ENCODE measurements at places on chromosomes 2 and 18.
A peak's percentile ranks its signal among the peaks of the same experiment; 100 is the strongest.

DNA sequence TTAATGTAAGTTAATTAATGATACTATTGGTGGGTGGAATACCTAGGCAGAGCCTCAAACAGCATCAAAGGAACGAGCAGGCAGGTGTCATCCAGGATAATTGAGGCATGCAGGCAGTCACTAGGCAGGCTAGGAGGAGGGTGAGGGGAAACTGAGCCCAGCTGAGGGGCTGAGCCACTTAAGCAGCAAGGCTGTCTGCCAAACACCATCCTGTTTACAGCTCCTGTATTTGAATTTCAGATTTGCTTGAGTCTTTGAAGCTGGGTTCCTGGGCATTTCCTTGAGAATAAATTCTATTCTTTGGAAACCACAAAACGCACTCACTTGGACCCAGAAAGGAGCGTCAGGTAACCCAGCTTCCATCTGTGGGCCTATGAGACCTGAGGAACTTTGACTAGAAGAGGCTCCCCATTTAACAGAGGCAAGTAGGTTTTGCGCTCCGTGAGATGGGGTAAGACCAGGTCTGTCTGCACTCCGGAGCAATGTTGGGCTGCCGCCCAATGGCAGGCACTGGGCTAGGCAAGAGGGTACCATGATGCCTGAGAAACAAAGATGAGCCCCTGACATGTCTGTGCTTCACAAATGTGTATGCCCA is 2.0 kb downstream of the EDAR start:
- DNase-seq, result no peak

DNA sequence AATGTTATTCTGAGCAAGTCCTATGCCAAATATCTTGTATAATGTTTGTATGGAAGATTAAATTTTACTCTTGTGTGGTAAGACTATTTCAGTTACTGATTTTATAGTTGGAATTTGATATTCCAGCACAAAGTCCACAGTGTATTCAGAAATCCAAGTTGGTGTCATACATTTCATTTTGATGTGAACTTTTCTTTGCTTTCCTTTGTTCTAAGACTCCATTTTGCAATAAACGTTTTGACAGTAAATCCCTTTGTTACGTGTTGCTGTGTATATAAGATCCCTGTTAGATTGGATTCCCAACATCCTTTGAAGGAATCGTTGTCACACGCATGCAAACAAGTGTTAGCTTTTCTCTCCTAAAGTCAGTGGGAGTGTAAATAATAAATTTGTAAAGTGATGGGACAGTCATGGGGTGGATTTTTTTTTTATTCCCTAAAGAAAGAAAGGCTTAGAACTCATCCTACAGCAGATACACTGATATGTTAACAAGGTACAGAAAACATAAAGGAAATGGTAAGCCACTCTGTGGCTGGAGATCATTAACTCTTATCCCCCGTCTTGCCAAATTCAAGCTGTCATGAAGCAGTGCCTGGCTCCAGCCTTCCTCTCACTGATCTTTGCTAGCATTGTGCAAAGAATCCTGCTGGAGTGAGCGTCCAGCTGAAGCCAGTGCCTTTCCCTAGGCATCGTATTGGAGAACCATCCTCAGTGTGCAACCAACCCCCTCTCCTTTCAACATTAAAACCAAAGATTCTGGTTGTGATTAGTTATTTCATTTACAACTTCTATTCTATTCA is 127.6 kb upstream of the CDCA7 start:
- DNase-seq, result no peak

DNA sequence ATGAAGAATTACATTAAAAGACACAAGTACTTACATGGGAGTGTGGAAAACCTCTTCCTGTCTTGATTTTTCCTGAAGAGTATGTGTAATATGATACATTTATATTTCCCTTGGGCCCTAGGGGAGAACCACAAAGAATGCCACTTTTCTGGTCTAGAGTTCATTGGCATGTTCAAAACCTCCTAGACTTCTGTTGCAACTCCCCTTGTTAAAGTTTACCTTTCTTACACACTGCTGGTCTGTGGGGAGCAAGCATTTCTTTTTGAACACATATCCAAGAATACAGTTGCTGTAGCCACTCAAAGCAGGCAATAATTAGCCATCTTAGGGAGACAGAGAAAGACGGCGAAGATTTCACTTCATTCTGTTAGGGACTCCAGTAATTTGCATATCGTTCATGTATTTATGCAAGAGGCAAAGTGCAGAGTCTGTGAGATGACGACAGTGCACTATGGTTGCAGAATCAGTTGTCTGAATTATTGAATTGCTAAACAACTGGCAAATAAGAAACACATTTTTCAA is 103.5 kb downstream of the NOL4 start:
- DNase-seq, result peak; percentile 1

DNA sequence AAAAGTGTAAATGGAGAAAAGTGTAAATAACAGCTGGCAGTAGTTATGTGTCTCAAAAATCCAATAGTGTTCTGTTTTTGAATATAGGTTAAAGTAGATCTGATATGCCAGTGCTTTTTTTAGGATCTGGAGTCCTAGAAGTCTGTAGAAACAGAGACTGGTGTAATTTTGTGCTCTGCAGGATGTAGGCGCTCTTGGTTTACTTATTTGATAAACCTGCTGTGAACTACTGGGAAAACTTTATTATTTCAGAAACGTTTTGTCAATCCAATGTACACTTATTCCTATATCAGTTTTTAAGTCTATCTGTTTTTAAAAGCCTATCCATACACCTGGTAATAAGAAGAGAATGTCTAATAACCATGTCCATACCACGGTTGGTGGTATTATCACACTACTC is 530.8 kb upstream of the ZNF804A start:
- no peak for DNase-seq

- no peak for DNase-seq
These were observed 39.7 kb downstream of the TMEM177 start for GRCh38 chr2:119718501-119719260.

- DNase-seq, result no peak
These were observed 12.4 kb upstream of the ADCYAP1 start for GRCh38 chr18:892316-892715.

DNA sequence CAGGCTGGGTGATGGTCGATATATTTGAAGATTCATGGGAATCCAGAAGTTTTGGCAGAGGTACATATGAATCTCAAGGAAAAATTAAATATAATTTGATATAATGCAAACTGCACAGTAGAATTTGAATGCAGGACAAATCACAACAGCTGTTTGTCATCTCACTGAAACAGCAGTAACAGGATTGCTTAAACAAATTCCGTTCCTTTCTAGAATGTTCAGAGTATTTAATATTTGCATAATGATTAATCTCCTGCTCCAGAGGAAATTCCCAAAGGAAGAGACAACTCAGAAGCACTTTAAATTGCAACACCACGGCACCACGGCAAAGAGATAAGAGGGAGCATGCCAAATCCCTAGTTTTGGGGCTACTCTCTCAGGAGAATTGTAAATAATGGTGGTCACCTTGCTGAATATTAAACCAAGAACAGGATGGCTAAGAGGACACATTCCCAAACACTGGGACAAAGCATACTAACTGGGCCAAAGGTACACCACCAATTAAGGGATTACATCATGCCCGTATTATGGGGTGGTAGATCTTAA is 67.8 kb upstream of the MAP4K3 start:
- no peak for DNase-seq

DNA sequence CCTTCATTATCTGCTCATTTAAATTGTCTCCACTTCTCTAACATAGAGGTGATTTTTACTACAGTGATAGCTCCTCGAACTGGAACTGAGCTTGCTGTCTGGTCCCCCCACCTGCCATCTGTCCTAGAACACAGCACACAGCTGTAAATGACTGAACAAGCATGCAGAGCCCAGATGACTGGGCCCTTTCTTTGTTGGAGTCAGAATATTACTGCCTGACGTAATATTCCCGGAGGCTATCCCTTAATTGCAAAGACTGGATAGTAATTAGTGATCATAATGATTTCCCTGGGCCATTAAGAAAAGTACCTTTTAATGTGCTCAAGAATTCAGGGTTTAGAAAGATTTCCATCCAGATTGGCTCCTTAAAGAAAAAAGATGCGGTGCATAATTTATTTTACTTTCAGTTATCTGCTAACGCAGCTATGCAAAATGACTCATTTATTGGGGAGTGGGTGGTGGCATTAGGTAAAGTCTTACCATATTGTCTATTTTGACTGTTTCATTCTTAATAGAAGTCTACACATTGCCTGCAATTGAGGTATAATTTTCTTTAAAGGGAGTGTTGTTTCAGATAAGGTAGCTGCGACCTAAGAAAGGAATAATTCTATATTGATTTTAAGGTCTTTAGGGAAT is 84.4 kb downstream of the MAP4K4 start:
- no peak for DNase-seq

DNA sequence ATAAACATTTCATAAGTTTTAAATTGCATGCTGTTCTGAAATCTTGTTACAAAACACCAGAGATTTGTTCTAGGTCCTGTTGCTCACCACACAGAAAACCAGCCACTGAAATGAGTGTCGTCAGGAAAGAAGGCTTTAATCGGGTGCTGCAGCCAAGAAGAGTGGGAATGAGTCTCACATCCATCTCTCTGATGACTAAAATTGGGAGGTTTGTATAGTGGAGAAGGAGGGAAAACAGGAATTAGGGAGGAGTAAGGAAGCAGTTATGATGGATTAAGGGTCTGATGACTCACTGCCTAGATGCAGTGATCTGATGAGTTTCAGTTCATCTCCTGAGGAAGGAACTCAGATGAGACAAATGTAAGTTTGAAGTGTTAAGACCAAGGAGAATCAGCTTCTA is 42.1 kb upstream of the GPR39 start:
- DNase-seq, result no peak

- no peak for DNase-seq
These were observed 182.4 kb upstream of the TMEFF2 start for GRCh38 chr2:192377173-192377572.

DNA sequence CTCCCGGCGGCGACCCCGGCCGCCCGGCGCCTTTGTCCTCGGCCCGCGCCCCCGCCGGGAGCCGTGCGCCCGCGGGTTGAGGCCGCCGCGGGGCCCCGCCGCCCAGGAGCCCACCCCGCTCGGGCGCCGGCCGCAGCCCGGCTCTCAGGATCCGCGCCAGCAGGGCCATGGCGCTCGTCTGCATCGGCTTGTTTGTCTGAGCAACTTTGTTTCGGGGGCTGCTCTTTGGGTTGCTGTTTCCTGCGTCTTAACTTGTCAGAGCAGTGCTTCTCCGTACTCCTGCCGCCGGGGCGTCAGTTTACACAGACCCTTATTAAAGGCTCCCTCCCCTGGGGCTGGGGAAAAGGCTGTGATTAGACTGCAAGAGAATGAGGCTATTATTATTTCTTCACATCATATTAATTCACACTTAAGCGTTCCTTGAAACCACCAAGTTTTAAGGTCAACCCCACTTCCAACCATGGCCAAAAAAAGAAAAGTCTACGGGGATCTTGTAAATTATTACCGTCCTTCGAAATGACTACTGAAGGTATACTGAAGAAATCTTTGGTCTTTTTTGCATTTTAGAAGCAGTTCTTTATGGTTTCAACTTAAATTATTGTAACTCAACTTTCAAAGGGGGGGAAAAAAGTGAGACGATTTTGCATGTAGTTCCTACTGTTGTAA is at the start of gene CYP27C1:
Gene CYP27C1 (minus strand): TSS at position 198 of the 666 bp plus-strand sequence. CDS start 29 bp downstream, at position 169.
- peak; percentile 64 for DNase-seq

DNA sequence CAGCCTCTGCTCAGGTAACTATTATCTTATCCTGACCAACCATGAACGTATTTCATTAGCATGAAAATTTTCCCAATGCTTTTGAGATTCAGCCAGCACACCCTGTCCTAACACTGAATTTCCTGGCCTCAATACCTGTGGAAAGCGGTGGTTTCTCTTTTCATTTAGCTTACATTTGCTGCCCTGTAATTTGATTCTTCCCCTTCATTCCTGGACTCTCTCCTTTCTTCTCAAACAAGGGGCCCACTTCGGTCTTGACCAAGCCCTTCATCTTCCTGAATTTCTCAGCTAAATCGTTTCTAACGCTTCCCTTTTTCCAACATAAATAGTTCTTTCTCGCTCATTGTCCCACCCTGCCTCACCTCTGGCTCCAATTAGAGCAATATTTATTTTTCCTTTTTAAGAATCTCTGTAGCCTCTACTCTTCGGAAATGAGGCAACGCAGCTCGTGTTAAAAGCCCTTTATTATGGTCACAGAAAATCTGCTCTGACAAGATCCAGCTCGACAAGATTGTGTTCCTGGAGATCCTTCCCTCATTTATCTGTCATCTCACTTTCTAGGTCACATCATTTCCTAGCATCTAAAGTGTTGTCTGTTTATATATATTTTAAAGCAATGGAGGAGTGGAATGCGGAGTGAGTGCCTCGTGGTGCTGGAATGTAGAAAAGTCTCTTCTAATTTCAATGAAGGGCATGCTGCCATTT is 49.5 kb upstream of the BCL11A start:
- peak; percentile 10 for DNase-seq

DNA sequence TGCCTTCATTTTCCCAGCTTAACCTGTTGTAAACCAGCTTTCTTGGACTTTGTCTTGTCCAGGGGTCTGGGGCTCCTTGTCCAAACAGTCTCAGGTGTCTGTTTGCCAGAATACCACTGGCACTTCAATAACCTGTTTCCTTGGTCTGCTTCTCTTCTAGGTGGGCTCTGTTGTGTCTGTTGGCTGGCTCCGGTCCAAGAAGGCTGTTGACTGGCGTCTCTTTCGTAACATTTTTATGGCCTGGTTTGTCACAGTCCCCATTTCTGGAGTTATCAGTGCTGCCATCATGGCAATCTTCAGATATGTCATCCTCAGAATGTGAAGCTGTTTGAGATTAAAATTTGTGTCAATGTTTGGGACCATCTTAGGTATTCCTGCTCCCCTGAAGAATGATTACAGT is 17.0 kb downstream of the SLC20A1 start:
- no peak for DNase-seq

DNA sequence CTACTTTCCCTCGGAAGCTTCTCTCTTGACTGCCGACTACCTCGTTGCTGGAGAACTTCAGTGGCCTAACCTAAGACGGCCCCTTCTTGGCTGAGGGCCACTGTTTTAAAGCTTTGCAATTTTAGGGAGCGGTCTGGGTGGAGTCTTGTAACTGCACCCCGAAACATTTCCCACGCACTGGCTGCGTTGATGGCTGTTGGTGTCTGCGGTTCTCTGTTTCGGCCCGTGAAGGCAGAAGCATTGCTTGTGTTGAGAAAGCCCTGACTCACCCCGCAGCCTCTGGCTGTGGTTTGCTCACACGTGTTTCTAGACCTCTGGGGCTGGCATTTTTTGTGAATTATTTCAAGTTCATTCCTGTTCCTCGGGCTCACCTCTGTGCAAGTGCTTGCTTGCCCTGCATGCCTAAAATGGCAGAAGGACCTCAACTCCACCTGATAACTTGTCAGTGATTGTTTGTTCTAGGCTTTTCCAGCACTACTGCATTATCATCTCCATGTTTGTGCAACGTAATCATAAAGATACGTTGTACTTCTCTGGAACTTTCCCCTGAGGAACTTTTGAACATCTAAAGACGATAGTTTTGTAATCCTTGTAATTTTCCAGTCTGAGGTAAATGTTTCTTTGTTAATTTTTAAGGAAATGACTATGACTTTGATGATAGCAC is 94.2 kb upstream of the DLX2 start:
- DNase-seq, result no peak

GRCh38 chr2:28567061-28567471 is 71.2 kb downstream of the PLB1 start:
- DNase-seq, result no peak

DNA sequence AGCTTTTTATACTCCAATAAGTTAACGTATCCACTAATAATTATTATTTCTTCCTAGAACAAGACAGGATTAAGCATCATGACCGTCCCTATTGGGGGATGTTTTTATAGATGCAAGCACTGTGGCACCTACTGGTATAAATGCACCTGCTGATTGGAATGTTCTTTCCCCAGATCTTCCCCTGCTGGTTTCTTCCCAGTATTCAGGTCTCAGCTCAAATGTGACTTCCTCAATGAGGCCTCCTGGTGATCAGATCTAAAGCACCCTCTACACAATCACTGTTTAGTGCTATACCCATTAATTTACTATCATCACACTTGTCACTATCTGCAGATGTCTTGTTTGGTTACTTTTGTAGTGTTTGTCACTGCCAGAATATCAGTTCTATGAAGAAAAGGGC is 3.9 kb upstream of the TYMS start:
- DNase-seq, result no peak
